ENCODE measurements at places on chromosomes 3 and 15.

- no peak for DNase-seq
These were observed 382.7 kb downstream of the GBE1 start for GRCh38 chr3:81378552-81379293.

DNA sequence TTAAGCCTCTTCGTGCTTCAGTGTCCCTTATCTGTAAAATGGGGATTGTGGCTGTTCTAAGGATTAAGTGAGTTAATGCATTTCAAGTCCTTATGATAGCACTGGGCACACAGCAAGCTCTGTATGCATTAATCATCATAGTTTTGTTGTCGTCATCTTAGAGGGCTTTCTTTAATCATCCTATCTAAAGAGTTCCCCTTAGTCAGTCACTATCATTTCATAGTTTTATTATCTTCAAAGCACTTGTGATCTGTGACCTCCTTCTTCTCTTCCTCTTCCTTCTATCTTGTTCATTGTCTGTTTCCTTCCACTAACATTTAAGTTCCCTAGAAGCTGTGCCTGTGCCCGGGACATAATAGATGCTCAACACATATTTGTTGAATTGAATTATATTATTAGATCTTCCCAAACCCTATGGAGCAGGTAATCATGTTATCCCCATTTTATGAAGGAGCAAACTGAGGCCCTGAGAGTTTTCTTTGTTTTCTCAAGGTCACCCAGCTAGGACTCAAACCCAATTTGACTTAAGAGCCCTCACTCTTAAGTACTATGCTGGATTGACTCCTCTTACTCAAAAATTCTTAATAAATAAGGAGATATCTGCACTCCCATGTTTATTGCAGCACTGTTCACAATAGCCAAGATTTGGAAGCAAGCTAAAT, 24.1 kb downstream of the DUOX2 start:
- DNase-seq = no peak

DNA sequence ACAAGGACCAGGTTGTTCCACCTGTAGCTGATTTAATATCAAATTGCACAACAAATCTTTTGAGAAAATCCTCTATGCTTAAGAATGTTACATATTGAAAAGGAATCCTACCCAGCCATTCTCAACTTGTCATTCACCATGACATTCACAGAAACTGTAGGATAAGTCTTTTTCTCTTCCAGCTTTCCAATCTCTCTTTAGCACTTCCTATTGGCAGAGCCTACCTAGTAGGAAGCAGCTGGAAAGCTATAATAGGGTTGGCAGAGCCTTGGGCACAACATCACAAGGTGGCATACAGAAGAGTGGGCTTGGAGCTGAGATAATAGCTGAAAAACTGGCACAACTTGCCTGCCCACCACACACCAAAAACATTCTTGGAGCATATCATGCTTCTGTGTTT, 67.3 kb upstream of the NUDT16 start:
- DNase-seq = no peak

DNA sequence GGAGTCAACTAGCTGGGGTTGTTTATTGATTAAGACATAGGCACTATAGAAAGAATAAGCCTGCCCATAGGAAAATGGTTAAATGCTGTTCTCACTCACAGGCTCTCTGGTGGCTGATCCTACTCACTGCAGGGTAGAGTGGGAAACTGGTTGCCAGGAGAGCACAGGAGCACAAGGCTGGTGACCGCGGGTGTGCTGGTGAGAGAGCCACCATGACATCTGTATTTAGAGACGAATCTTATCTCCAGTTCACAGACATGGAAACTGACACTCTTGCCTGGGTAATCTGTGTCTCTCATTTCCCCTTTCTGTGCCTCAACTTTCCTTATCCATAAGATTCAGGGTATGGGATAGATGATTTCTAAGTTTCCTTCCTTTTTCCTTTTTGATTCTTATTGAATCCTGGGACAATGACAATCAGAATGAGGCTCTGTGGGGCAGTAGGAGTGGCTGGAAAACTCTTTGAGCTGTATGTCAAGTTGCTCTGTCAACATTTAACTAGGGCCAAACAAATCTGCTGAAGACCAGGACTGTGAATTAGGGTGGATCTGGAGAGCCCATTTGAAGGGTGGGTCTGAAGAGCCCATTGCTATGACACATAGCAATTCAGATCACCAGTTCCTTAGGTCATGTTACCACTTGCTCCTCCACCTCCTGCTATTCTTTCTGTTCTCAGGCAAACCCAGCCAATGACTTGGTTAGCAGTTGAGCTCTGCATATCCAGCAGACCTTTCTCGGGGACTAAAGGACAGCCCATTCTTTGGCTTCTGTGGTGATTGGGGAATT, 286.1 kb upstream of the TBL1XR1 start:
- peak; percentile 39 for DNase-seq

- no peak for DNase-seq
These were observed 15.9 kb upstream of the GREM1 start for GRCh38 chr15:32701863-32702262.

DNA sequence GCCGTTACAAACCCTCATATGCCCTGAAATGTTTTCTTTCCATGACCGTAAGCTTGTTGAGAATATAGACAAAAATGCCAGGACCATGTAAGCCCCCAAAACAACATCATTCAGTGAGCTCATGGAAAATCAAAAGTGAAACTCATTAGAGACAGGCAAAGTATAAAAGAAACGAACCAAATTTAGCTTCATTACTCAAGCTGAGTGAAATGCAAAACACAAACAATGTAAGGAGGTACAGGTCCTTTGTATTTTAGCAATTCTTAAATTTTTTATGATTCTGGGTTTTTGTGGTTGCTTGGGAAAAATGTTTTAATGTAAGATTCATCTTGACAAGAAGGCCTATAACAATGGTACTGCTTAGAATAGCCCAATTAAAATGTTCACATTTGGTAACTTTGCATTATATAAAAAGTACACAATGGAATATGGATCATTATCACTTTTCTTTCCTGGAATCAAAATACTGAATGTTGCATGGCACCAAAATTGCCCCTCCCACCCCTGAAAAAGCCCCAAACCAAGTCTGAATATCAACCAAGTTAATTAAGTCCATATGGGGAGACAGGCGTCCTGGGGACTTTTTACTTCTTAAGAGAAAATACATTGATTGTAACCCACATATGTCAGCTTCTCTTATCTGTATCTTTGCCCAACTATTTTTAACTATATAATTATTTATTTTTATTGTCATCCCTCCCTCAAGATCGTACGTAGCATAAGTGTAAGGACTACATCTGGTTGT, 247.7 kb upstream of the CDIN1 start:
- no peak for DNase-seq

DNA sequence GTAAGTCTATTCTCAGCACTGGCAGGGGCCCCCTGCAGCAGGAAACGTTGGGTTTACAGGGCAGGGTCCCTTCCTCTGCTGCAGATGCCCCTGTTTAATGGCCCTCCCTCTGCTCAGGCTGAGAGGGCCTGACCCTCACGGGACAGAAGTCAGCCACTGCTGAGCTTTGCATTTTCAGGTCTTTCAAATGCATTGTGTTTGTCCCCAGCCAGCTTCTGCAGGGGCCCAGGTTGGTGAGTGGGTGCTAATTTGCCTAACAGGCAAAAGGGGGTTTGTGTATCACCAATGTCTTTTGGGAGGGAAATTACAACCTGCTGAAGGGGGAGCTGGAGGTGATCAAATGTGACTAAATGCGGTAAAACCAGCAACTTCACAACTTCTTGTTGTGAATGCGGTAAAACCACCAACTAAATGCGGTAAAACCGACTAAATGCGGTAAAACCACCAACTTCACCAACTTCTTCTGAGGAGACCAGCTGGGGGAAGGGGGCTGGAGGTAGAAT, 44.8 kb upstream of the UBE2E1 start:
- DNase-seq = no peak

- no peak for DNase-seq
These were observed 1103.2 kb upstream of the ALCAM start for GRCh38 chr3:104263477-104263876.

GRCh38 chr3:114839476-114839875, 307.6 kb downstream of the ZBTB20 start:
- DNase-seq = no peak
